ENCODE measurements at places on chromosomes 6 and 20.

- DNase-seq, result no peak
Observed at GRCh38 chr6:143621876-143622605, 55.7 kb upstream of the PHACTR2 start.

- no peak for DNase-seq
Observed at GRCh38 chr20:37590938-37591490, 63.3 kb upstream of the BLCAP start.

- DNase-seq, result no peak
Observed at GRCh38 chr6:77650098-77650663, 2.7 kb upstream of the MEI4 start.

GRCh38 chr6:113495521-113495920, 361.6 kb upstream of the MARCKS start:
- DNase-seq, result no peak

- no peak for DNase-seq
Observed at GRCh38 chr6:39819676-39820075, 27.5 kb downstream of the DAAM2 start.

DNA sequence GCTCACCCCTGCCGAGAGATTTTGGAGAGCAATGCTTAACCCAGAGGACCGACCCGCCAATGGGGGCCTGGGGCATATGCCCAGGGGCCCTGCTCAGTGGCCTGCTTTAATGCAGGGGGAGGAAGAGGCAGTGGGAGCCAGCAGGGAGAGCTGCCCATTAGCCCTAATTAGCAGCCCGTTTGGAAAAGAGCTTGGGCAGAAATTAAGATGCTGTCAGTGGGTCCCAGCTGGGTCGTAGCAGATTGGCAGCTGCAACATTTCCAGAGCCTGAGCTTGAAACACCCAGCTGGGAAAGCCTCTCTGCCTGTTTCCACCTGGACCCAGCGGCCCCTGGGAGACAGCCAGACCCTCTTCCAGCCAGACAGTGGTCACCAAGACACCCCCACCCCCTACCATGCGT, 39.5 kb downstream of the CD40 start:
- DNase-seq, result no peak

DNA sequence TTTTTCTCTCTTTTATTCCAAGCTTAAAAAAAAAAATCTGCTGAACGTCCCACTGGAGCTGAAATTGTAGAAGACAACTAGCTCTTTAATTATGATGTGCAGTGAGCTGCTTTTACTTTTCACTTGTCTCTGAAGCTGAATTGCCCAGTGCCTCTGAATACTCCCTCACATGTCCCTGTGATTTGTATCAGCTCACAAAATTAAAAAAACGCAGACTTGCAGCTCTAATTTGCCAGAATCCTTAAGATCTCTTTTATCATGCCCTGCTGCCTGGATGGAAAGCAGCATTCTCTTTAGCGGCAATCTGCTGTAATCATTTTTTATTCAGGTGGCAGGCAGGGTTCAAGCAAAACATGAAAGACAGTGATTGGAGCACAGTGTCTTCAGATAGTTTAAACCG, 443.8 kb upstream of the SPTLC3 start:
- DNase-seq, result no peak

DNA sequence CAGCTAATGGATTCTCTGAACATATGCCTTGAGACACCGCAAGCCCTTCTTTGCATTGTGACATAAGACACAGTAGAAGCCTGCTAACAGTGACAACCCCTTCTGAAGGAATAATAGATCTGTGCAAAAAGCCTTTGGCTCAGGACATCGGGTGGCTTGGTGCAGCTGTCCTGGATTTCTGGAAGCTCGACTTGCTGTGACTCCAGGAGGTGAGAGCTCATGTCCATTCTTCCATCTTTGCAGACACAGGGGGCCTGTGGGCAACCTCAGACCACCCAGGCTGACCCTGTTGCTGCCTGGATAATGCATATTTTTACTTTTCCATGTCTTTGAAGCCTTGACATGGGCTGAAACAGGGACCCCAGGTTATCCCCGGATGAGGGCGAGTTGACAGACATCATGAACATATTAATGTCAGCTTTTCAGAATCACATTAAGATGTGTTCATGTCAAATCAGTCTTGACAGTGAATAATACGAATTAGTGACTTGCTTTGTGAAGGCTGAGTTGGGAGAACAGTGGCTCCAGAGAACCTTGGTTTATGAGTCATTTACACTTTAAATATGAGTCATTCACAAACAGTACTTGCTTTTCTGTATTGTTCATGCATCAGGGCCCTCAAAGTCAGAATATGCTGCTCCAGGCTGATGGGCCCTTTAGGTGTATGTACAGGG, 66.8 kb upstream of the IYD start:
- no peak for DNase-seq

- DNase-seq, result no peak
Observed at GRCh38 chr6:52233975-52234823, 10.1 kb downstream of the IL17F start.

DNA sequence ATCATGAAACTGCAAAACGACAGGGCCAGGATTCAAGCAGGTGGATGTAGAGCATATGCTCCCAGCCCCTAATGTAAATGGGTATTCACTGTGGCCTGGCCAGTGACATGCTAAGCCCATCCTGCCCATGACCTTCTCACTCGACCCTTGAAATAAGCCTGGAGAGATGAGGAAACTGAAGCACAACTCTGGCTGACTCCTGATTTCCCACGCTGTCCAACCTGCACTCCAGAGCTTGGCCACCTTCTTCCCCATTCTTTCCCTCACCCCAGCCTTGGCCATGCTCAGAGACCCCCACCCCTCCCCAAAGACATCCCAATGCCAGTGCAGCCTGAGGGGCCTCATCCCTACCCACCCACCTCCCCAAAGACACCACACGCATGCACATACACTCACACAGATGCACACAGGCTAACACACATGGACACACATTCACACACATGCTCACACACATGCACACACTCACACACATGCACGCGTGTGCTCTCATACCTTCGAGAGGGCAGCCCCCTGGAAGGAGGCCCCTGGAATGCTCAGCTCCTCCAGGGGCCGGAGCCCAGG, 12.4 kb downstream of the TFEB start:
- no peak for DNase-seq

GRCh38 chr6:127812985-127813698, 87.7 kb downstream of the THEMIS start:
- DNase-seq, result no peak

GRCh38 chr6:149887343-149887742, 10.6 kb downstream of the RAET1E start:
- DNase-seq, result no peak

DNA sequence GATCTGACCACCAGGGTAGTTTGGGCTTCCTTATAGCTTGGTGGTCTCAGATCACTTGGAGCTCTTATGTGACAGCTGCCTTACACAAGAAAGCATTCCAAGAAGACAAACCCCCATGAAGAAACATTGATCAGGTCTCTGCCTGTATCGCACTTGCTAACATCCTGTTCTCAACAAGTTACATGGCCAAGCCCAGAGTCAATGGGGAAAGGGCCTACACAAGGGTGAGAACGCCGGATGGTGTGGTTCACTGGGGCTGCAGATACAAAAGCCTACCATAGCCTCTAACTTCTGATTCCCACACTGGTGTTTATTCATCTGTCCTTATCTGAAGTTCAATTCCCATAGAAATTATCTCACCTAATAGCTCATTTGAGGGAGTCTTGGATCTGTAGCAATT, 235.5 kb downstream of the SYNDIG1 start:
- no peak for DNase-seq

DNA sequence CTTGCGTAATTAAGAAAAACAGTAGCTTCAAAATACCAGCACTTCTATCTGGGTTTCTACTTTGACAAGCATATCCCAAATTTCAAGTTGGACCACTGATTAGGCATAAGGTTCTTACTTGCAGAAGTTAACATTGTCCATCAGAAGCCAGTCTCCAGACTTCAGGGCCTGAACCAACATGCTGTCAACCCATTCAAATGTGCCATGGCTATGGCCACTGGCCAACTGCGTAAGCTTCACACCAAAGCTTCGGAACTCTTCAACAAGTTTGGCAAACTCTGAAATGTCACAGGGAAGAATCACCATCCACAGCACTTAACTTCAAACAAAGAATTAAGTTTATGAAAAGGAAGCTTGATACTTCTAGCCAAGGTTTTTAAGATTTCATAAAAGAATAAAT, 78.0 kb upstream of the LYRM2 start:
- DNase-seq, result no peak

- no peak for DNase-seq
Observed at GRCh38 chr20:46112430-46113112, 5.5 kb upstream of the CD40 start.

DNA sequence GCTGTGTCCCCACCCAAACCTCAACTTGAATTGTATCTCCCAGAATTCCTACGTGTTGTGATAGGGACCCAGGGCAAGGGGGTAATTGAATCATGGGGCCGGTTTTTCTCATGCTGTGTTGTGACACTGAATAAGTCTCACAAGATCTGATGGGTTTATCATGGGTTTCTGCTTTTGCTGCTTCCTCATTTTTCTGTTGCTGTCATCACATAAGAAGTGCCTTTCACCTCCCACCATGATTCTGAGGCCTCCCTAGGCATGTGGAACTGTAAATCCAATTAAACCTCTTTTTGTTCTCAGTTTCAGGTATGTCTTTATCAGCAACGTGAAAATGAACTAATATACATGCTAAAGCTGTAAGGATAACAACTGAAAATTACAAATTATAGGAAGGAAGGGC, 88.3 kb downstream of the CDYL start:
- DNase-seq, result no peak

GRCh38 chr6:82865461-82865860, 200.2 kb downstream of the UBE3D start:
- no peak for DNase-seq

DNA sequence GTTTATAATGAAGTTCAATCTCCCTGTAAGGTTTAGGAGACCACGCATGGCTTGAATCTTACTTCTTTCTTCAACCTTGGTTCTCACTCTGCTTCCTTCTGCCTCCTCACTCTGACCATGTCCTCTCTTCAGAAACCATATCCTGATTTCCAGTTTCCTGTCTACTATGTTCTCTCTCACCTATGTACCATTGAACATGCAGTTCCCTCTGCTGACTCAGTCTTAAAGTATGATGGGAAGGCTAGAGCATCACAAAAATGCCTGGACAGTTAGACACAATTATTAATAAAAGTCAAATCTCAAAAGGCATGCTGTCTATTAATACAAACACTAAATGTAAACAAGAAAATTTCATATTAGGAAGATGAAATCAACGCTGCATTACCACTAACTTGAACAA, 151.6 kb downstream of the PRKN start:
- DNase-seq, result no peak

- no peak for DNase-seq
Observed at GRCh38 chr6:160494576-160494975, 146.4 kb downstream of the SLC22A3 start.

- no peak for DNase-seq
Observed at GRCh38 chr20:62792940-62793756, 3.1 kb upstream of the MRGBP start.

DNA sequence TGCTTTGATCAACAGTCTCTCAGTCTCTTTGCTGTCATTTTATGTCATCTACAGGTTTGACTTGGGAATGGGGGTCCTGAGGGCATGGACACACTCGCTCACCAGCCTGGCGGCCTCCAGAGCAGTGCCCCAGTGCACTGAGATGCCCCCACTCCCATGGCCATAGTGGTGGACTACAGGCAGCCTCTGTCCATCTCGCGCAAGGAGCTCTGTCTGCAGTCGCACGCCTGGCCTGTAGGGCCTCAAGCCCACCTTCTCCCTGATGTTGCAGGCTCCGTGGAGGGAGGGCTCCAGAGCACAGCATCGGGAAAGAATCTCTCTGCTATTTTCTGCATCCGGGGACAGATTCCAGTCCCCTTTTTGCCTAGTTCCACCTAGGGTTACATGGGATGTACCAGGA, 22.6 kb downstream of the DDO start:
- DNase-seq, result no peak

GRCh38 chr6:64874776-64875175, 832.2 kb downstream of the EYS start:
- no peak for DNase-seq

- no peak for DNase-seq
Observed at GRCh38 chr6:148364056-148364824, 21.6 kb downstream of the SASH1 start.

DNA sequence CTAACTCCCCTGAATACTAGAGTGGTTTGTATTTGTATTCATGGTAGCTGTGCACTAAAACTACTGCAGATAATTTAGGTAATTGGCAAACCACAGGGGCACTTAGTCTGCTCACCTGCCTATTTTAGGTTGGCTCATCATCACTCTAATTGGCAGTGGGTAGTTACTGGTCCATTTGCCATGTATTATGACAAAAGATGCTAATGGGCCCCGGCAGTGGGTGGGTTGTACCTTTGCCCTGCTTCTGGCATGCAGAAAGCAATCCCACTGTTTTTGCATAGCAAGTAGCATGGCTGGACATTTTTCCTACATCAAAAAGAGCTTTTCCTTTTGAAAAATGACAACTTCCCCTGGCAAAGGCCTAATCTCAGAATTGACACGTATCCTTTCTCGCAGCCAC, 741.4 kb upstream of the MAP3K7 start:
- no peak for DNase-seq

DNA sequence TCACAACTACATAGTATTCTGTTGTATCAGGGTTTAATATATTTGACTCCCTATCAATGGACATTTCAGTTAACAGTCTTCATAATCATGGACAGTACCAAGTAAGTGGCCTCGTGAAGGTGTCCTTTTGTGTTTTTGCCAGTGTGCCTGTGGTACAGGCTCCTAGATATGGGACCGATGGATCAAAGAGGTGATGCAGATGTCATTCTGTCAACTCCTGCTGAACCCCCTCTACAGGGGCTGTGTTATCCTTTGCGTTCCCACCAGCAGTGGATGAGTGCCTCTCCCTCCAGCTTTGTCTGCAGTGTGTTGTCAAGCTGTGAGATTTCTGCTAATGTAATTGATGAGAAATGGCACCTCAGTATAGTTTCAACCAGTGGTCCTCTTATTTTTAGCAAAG, 210.7 kb downstream of the QKI start:
- no peak for DNase-seq

GRCh38 chr6:53045891-53046673, 19.1 kb upstream of the FBXO9 start:
- DNase-seq, result no peak

- DNase-seq, result no peak
Observed at GRCh38 chr6:9481292-9482029, 933.4 kb downstream of the TFAP2A start.

DNA sequence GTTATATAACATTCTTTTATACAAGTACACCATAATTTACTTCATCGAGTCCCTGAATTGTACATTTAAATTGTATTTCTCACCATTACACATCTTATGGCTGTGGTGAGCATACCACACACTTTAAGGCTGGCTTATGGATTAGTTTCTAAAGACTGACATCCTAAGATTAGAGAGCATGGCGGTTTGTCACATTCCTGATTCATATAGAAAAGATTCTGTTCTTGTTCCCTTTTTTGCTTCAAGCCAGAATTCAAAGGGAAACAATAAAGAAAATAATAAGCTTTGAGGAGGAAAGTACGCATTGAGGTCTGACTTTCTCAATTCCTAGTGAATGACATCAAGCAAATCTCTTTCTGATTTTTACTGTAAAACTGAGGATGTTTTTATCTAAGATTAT, 2.5 kb downstream of the BTN1A1 start:
- no peak for DNase-seq

All from NCI-H187 (cell line).